Neural crest cell (in vitro differentiated cells): ENCODE measurements at places on chromosomes 11 and 22.

DNA sequence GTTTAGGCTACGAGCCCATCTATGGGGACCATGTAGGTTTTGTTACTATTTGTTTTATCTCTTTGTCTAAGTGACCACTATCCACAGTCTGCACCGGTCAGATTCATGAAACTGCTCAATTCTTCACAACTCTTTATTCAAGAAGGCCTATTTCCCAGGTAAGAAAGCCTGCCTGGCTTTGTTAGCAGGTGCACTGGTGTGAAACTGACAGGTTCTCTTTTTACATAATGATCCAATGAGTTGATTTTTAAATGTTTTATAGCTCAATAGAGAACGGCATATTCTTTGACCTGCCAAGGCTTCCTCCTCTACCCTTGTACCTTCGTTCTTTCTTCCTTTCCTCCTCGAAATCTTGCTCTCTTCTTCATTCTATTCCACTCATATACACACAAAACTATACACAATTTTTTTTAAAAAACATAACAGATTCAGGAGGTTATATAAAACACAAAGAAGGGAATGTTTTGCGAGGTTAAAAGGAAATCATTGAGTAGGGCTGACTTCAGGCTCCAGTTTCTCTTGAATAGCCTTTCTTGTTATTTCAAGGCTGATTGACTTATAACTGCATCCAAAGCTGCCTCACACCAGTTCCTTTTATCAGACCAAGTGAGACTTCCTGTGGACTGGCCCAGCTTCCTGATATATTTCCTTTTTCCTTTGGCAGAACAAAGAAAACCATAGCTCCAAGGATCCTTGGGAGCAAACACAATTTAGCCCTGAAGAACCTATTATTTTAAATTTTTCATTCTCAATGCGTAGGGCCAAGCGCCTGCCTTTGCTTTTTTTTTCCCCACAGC, 11.4 kb downstream of the FLI1 start:
- no peak for DNase-seq

DNA sequence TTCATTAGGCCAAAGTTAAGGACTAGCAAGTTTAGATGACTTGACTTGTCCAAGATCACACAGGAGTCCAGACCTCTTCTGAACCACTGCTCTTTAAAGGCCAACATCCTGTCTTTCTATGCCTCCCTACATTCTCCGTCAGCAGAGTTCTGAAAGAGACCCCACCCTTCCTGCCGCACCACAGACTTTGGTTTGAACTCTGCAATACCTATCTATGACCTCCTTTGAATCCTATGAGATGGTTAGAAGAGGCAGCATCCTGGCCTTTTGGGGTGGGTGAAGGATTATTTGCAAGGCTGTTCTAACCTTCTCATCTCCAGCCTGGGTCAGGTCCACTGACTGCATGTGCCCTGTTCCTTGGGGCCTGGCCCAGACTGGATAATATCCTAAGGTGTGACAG, 4.3 kb upstream of the RRM1 start:
- no peak for DNase-seq

DNA sequence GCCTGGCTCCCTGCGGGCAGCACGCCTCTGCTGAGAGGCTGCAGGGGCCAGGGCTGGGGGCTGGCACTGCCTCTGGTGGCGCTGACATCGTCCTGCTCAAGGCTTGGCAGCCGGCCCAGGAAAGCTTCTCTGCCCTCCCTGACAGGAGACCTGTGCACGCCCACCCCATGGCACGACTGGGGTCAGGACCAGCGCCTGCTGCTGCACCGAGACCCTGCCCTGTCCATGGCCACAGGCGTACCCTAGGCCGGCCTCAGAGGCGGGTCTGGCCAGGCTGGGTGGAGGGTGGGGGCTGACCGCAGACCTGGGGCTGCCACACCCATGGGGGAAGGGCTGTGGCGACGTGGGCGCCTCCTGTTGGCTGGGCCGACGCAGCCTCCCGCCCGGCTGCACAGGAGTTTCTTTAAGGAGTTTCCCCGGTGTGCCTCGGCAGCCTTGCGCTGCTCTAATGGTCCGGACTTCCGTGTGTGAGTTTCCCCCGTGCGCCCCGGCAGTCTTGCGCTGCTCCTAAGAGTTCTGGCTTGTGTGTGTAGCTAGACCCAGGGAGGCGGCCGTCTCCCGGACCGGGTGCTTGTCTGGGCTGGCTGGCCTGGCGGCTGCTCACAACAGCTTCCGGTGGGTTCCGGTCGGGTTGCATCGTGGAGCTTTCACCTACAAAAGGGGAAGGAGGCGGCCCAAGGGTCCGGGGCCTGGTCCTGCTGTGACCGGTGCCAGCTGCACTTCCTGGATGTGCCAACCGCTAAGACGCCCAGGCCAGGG, 4.6 kb downstream of the TRABD start:
- DNase-seq = no peak

- no peak for DNase-seq
These were observed 7.7 kb upstream of the OMP start for GRCh38 chr11:77094841-77095365.

- DNase-seq = no peak
These were observed 68.1 kb downstream of the CSTPP1 start for GRCh38 chr11:47004595-47005033.

GRCh38 chr11:64935359-64936081, at the start of gene GPHA2:
TSS of gene GPHA2 (minus strand) at chr11:64935893. CDS start at chr11:64935460, 433 bp downstream.
- no peak for DNase-seq

- no peak for DNase-seq
These were observed 86.0 kb downstream of the EHF start for GRCh38 chr11:34706709-34707461.

GRCh38 chr11:35083431-35084238, 55.3 kb upstream of the CD44 start:
- no peak for DNase-seq

DNA sequence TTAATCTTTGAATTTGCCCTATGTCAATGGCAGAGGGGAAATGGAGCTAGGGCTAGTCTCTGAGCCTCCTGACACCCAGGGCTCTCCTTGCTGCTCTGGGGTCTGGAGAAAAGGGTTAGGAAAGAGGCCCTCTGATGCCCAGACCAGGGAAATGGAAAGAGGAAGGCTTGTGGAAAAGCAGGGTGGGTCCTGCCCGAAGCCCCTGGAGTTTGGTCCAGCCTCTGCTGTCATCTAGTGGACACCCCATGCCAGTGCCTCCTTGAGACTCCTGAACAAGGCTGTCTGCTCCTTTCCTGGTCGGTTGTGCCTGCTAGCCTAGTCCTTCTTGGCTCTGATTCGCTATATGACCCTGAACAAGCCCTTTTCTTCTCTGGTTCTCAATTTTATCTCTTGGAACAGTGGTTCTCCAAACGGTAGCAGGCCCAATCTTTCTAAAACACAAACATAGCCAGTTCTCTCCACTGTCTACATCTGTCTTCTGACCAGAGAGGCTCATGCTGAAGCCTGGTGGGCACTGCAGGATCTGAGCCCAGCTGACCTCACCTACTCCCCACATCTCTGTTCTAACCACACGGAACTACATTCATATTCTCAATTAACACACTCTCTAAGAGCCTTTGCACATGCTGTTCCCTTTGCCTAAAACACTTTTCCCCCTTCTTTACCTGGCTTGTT, 8.8 kb upstream of the PLA2G3 start:
- peak; percentile 59 for DNase-seq

DNA sequence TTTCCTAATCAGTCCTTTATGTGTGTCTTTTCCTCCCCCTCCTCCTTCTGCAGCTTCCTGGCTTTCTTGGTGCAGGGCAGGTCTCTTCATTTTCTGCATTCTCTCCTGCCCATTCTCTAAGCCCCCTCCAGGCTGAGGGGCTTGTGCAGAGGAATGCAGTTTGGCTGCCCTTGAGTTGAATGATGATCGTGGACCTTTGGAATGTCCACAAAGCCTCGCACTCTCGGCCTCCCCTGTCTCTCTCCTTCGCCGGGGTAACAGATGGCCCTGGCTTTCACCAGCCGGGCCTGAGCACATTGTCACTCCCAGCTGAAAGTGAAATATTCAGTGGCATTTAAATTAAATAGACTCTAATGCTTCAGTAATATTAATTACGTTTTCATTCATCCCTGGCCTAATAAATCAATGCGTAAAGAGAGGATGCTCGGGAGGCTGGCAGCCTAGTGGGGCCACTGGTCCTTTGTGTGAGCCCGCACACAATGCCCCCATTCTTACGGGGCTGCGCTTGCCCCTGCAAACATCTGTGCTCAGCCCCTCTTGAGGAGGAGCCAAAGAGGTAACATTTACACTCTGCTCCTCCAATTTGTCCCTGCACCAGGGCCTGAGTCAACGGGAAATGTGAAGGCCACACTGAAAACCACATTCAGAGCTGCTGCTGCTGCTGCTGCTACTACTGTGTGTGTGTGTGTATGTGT, 64.9 kb upstream of the PAX6 start:
- DNase-seq = peak; percentile 34

GRCh38 chr22:48929276-48929790, 898.3 kb downstream of the BRD1 start:
- DNase-seq = no peak

GRCh38 chr11:95675585-95675984, 114.0 kb downstream of the FAM76B start:
- DNase-seq = no peak

DNA sequence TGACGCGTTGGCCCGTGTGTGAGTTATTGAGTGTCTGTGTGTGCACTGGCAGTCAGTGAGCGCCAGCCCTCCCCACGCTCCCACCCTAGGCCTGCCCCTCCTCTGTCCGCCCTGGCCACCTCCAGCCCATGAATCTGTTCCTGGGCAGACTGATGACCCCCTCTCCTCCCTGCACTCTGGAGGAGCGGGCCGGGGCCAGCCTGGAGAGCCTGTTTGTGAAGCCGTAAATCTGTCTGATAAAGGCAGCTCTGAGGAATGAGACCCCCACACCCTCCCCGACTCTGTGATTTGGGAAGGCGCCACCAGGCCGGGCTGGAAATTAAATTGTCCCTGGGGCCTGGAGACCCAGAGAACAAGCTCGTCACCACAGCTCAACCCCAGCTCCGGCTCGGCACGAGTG, 8.6 kb downstream of the TSSC4 start:
- no peak for DNase-seq

- no peak for DNase-seq
These were observed 22.2 kb upstream of the MUC5B start for GRCh38 chr11:1200611-1201191.

GRCh38 chr11:128195057-128195751, 392.2 kb downstream of the ETS1 start:
- DNase-seq = no peak

DNA sequence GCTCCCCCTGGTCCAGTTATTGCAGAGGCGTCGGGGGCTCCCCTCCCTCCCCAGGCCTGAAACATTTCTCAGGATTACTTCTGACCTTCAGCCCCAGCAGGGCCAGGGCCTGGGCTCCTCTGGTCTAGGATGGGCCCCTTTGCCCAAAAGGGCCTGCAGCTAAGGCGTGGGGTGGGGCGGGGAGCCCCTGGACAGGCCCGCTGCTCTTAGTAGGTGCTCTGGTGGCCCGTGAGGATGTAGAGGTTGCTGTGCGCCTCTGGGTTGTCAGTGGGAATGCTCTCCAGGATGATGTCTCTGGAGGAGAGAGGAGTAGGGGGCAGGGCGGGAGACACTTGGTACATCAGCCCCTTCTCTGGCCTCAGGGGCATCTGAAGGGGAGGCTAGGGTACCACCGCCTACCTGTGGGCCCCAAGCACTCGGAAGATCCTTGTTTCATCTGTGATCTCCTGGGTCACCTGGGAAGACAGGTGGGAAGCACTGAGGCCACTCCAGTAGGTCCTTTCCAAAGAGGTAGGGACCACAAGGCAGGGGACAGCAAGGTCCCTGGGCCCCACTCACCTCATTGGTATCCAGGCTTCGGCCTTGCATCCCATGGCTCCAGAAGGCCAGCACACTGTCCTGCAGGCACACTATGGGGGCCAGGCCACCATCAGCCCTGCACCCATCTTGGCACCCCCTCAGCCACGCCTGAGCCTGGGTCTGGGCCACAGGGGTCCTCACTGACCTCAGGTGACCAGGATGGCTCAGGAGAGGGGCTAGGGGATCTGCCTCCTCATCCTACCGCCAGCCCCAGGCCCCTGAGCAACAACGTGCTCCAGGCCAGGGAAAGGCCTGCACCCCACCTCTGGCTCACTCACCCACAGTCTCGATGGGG, 11.2 kb upstream of the SF1 start:
- no peak for DNase-seq

DNA sequence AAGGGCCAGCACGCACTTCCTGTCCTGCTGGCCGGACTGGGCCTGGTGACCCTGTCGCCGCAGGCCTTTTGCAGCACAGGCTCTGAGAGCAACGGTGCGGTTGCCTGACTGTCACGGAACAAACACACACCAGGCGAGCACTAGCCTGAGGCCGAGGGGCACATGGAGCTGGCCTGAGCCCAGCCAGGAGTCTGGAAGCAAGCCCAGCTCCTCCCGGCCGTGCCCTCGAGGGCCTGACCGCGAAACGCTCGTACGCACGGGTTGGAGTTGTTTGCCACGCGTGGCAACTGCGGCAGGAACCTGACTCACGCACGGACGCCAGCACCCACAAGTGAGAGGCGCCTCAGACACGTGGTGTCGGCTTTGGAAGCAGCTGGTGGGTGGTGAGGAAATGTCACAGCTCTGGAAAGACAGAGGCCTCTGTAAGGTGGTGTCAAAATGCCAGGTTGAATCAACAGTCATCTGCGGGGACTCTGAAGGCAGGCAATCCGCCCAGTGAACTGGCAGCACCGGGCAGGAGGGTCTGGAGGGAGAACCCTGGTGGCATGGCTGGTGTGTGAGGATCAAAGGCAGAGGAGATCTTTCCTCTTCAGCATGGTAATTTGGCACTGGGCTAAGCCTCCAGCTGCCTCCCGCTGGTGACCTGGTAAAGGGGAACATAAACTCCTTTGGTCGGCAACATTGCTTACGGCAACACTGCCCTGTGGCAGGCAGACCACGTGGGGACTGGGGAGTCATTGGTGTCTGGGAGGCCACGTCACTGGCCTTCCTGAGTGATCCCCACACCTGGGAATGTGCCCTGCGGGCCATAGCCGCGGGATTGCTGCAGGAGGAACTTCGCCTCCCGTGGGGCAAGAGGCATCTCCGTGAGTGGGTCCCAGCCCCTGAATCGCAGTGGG, 15.3 kb upstream of the IL17REL start:
- DNase-seq = no peak
